ENCODE measurements at places on chromosomes 3 and 15.

DNA sequence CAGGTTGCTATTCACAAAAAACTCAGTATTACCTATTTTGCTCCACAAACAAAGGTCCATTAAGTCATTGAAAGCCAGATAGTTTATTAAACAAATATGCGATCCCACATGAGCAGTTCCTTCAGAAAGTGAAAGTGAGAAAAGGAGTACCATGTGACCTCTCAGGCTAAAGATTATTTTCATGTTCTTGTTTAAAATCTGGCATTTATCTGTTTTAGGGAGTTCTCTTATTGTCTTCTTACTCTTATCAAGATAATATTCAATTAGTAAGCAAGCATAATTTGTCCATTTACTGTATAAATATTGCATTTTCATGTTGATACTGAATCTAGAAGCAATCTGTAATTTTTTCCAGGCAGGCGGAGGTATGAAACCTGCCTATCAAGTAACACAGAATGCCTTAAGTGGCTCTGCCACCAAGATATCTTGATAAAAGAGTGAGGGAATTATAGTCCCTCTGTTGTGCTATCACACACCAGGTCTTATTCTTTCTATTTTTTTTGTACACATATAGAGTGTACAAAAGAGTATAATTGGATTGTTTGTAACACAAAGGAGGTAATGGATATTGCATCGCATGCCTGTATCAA is 20.1 kb upstream of the PLSCR5 start:
- no peak for DNase-seq

- DNase-seq: no peak
Measured at GRCh38 chr3:66047311-66048050, 8.8 kb upstream of the MAGI1 start.

DNA sequence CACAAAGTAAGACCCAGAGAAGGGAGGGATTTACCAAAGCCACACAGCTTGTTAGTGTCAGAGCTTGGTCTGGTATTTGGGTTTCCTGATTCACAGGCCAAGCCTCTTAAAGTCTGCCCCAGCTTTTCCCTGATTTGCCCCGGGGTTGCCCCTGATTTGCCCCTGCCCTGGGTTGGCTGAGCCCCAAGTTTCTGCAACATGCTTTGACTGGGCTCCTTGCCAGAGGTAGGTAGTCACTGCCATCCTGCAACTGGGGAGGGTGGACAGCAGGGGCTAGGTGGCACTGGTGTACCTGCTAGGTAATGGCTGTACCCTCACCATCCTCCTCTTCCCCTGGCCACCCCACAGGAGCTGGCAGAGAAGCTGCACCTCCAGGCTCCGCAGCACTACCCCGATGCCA is 2.5 kb downstream of the MPI start:
- DNase-seq: no peak

DNA sequence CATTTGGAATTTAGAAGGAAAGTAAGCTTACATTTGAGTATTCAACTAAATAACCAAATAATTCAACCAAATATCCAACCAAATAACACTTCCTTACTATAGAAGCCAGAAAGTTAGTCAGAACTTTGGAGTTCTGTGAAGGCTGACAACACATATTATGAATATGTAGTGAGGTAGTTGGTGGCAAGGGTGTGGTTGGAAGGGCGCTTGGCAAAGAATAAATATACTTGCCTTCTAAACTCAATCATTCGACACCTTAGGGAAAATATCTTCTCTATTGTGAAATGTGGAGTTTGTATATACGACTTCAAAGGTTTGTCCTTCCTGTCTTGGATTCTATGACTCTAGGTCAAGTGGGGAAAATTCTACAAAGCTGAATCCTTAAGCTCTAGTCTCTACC is 111.7 kb upstream of the OSTN start:
- DNase-seq: no peak

DNA sequence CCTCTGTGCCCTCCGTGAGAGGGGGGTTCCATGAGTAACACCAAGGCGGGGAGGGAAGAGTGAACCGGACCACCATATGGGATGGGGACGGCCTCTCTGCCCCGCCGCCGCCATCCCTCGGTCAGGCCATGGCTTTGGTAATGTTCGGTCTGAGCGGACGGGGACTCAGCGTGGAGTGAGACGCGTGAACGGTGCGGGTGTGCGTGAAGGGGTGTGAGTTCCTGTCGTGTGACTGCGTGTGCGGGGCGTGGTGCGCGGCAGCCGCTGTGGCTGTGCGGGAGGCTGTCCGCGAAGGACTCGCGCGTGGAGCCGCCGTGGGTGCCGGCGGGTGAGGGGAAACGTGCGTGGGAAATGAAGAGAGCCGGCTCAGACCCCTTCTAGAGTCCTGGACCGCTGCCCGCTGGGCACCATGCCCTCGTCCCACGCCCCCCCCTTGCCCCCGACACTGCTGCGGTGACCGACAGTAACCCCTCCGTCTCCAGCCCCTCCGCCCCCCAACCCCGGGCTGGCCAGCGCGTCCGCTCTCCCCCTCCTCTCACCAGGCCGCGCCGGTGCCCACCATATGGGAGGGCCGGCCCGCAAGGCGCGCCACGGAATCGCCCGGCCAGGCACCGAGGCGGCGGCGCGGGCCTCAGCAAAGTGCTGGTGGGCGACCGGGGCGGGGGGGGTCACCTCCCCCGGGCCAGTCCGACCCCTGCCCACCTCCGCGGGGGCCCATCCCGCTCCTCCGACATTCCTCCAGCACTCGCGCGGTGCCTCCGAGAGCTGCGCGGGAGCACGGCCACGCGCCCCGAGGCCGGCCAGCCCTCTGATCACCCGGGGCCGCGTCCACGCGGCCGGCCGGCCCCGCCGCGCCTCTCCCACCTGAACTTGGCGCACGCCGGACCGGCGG is 589 bp downstream of the KLF15 start:
- DNase-seq: no peak

DNA sequence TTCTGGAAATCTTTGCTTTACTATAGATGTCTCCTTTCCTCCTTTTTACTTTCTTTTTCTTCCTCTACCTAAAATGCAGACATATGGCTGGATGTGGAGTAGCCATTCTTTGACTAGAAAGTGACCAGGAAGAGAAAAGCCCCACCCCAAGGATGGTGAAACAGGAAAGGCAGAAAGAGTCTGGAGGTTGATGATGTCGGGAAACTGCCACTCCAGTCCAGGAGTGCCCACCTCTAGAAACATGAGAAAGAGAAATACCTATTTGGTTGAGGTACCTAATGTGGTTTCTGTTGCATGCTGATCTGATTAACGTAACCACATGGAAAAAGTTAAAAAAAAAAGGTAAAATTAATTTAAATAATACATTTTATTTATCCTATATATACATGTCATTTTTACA is 55.2 kb upstream of the SSR3 start:
- DNase-seq: no peak

GRCh38 chr3:50137531-50137930 is 17.6 kb upstream of the SEMA3F start:
- no peak for DNase-seq

- DNase-seq: no peak
Measured at GRCh38 chr3:111924283-111924682, 54.5 kb upstream of the ABHD10 start.

DNA sequence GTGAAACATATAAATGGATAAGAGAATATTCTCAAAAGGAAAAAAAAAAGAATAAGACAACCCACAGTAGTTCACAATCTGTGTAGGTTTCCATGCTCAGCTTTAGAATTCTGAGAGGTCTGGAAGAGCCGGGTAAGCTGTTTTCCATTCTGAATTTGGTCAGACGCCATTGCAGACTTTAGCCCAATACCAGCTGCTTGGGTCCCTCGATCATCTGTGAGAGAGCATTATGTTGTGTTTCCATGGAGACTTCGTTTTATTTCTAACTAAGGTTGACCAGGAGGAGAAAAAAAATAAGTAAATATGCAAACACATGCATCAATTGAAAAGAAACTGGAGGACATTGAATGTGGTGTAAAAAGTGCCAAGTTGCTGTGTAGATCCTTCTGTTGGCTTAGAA is 25.5 kb downstream of the KCNAB1 start:
- DNase-seq: no peak

GRCh38 chr3:159852821-159853505 is 135.7 kb upstream of the IL12A start:
- DNase-seq: no peak

- no peak for DNase-seq
Measured at GRCh38 chr3:4986175-4986781, 7.0 kb downstream of the BHLHE40 start.

DNA sequence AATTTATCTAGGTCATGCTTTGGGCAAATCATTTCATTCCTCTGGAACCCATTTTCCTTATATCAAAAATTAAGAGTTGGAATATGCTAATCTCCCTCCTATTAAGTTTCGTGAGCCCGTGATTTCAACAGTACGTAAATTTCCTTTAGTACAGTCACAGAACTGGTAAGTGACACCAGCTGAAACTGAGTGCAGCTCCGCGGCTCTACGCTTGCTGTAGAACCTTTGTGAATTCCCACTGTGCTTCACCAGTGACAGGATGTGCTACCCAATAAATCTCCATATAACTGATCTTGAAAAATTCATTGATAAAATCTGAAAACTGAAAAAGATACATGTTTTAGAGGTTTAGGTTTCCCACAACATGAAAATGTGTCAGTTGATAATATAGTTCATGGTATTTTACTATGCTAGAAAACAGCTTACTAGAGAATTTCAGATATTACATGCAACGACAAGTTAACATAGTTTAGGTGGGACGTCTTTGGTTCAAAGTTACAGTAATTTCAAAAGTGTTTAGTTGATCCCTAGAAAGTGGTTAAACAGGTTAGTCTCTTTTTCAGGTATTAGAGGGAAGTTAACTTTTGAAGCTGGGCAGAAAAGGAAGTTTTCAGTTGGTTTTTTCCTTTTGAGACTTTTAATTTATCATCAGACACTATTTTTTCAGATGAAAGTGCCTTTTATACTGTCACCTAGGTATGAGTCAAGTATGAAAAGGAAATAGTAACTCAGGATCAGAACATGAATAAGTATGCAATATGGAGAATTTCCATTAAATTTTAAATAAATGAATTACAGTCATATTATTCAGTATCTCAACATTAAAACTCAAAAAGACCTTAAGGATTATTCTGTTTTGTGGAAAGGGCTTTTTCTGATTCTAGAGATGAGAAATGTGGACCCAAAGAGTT is 57.0 kb downstream of the PPARG start:
- DNase-seq: no peak

- DNase-seq: no peak
Measured at GRCh38 chr3:72347819-72348319, 500.4 kb downstream of the SHQ1 start.

- DNase-seq: no peak
Measured at GRCh38 chr15:65115086-65115485, at the start of gene UBAP1L. Gene UBAP1L (minus strand): TSS chr15:65115200. CDS start chr15:65106215, 8,985 bp downstream.

- DNase-seq: no peak
Measured at GRCh38 chr15:70513819-70514218, 249.5 kb downstream of the UACA start.

DNA sequence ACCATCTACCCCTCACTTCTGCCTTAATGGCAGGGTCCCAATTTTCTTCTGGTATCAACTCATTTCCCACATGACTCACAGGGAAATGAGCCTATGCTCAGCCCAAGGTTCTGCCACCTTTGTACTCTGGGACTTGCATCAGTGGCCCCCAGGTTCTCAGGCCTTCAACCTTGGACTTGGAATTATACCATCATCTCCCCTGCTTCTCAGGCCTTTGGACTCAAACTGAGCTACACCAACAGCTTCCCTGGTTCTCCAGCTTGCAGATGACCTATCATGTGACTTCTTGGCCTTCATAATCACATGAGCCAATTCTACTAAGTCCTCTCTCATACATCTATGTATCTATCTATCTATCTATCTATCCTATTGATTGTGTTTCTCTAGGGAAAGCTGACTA is 149.5 kb downstream of the PLCH1 start:
- DNase-seq: no peak

DNA sequence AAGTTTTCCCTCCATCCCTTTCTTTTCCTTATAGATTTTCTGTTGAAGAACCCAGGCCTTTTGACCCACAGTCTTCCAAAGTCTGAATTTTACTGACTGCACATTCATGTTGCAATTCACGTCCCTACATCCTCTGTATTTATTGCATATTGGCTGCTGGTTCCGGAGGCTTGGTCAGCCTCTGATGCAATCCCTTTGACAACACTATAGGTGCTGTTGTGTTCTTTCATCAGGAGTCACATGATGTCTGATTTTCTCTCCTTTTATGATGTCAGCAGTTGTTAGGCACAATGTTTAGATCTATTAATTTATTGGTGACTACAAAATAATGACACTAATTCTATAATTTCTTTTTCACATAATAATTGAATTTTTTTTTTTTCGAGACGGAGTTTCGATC is 8.7 kb downstream of the CYP1A1 start:
- no peak for DNase-seq

- DNase-seq: no peak
Measured at GRCh38 chr3:61381745-61382392, 130.6 kb upstream of the FHIT start.

GRCh38 chr3:7545334-7545733 is 684.4 kb downstream of the GRM7 start:
- no peak for DNase-seq

GRCh38 chr3:185631108-185631507 is 45.0 kb downstream of the SENP2 start:
- no peak for DNase-seq

- no peak for DNase-seq
Measured at GRCh38 chr15:65655026-65655425, 33.3 kb downstream of the SLC24A1 start.

DNA sequence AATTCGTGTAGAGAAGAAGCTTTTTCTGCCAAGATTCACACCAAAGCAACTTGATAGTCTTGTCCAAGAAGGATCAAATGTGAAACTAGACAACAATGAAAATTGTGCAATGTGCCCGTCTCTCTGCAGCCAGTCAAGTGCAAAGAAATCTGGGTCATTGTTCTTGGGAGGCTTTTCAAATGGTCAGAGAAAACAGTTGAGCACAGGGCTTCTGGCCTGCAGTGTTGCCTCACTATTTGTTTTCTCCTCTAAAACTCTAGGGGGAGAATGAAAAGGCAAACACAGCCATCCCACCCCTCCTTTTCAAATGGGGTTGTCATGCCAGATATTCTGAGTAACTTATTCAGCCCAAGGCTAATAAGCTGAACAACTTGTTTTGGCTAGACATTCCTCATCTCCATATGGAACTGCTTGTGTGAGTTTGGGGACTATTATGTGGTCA is 417.6 kb upstream of the CDIN1 start:
- no peak for DNase-seq

DNA sequence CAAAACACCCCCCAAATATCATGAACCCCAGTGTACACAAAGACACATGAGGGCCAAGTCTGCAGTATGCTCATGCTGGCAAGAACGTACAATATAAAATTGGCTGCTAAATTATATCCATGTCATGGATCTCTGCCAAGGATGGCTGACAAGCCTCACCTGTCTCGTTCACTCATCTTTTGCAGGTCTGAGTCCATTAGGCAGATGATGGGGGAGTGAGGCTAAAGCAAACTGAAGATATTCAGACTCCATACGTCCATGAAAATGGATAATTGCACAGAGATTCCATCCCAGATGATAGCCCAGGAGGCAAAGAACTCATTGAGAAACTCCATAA is 122.3 kb upstream of the PTPRG start:
- DNase-seq: no peak

DNA sequence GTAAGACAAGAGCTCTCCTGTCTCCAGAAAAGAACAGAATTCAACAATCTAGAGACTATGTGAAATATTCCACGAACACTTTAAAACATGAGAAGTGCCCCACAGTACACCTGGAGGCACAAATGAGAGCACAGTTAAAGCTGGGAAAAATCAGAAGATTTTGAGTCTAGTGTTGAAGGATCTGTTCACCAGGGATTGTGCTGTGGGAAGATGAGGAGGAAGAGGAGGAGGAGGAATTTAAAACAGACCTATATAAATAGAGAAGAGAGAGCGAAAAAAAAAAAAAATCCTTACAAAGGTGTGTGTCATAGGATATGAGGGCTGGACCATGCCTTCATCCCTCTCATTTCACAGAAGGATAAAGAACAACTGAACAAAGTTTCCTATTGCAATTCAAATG is 361.0 kb upstream of the SEMA6D start:
- no peak for DNase-seq

Data from left renal cortex interstitium (tissue), 4 donors.